ENCODE measurements at places on chromosomes 7 and 10.
A peak's percentile ranks its signal among the peaks of the same experiment; 100 is the strongest.

DNA sequence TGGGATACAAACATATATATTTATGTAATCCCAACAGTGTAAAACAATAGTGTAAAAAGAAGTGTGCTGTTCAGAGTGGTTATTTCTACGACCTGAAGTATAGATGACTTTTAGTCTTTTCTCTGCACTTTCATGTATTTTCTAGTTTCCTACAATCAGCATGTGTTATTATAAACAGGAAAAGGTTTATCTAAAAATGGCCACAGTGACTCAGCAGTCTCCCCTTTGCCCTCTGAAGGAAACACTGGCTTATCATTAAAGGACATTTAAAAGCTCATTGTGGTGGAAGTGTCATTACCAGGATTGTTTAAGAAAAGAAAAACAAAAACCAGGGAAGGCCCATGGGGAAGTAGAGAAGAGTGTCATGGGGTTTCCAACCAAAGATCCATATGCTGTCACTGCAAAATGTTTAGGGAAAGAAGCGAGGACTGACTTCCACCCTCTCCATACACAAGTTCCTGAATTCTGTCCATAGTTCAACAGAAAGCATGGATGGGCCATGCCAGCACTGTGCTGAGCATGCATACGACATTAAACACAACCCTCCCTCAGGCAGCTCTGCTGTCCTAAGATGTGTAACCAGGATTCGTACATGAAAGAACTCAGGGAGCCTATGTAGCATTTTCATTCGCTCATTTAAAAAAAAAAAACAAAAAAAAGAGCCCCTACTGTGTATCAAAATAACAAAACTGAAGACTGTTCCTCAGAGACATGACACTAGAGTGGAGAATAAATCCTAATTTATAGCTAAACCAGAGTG is 10.2 kb downstream of the CYREN start:
- DNase-seq, result no peak

DNA sequence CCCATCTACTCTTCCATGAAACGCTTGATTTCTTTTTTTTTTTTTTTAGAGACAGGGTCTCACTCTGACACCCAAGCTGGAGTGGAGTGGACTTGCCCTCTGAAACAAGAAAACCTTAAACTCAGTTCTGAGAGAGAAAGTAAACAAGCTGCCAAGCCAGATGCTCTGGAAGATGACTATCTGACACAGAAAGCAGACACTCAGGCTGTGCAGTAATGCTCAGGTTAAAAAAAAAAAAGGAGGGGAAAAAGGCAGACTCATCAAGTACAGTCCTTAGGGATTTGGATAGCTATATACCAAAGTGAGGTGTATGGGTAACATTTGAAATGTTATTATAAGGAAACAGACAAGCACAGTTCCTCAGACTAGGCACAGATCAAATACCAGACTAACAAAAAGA is 80.5 kb downstream of the IDE start:
- no peak for DNase-seq

DNA sequence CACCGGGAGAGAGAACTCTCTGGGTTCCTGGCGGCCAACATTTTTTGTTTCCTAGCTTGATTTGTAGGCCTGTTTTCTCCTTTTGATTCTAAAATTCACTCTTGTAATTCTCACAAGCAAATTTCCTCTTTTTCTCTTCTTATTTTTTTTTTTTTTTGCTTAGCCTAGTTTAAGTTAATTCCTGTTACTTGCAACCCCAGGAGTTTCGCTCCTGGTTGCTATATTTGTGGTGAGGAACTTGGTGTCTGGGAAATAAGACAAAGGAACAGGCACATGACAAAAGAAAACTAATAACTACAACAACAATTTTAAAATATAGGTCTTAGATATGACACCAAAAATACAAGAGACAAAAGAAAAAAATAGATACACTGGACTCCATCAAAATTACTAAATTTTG is 6.7 kb downstream of the AOAH start:
- DNase-seq, result no peak

DNA sequence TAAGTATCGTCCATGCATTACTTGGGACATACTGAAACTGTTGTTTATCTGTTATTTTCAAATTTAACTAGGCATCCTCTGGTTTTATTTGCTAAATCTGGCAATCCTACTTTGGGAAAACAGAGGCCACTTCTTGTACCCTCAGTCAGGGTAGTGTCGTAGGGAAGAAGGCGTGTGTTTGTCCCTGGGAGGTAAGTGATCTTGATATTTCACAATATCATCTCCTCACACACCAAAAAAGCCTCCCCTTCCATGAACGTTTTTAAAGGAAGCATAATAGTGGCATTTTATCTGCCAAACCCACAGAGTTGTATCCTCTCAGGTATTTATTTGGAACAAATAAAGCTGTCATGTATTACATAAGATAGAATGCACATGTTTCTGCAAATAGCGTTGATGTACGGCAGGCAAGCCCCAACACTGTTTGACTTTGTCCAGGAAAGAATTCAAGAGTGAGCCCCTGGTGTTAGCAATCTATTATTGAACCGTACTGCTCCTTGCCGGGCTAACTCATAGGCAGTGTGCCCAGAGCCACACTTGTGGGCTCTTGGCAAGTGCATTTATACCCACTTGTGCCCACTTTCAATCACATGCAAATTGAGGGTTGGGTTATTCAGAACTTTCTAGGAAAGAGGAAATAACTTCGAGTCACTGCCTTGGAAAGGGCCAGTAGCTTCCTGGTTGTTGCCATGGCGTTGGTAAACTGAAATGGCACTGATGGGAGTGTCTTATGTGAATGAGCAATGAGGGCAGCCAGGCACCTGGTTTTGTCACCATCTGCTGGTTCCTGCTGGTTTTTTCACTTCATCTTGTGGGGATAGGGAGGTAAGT is 266.0 kb downstream of the USP6NL start:
- DNase-seq, result peak; percentile 36

GRCh38 chr7:55053651-55054571 is 35.1 kb downstream of the EGFR start:
- no peak for DNase-seq

GRCh38 chr7:143882020-143882603 is 19.9 kb downstream of the TCAF1 start:
- peak; percentile 45 for DNase-seq

GRCh38 chr7:35334506-35334905 is 80.6 kb upstream of the TBX20 start:
- no peak for DNase-seq

- DNase-seq, result no peak
Measured at GRCh38 chr7:5193880-5194279, 3.8 kb downstream of the WIPI2 start.

DNA sequence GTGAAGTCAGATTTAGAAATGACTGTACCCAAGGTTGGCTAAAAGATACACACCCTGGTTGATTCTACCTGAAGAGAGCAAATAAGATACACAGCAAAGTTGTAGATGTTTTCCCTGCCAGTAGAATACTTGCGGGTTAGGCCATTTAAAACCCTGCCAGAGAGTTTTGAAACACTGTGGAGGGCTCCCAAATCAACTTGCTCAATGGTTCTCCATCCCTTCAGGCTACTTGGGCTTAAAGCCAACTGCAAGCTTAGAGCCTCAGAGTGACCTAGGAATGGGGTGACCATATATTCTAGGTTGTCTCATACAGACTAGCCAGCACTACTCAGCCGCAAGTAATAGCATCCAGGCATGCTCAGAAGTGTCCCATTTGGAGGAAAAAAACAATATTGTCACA is 10.0 kb downstream of the CAV1 start:
- no peak for DNase-seq

DNA sequence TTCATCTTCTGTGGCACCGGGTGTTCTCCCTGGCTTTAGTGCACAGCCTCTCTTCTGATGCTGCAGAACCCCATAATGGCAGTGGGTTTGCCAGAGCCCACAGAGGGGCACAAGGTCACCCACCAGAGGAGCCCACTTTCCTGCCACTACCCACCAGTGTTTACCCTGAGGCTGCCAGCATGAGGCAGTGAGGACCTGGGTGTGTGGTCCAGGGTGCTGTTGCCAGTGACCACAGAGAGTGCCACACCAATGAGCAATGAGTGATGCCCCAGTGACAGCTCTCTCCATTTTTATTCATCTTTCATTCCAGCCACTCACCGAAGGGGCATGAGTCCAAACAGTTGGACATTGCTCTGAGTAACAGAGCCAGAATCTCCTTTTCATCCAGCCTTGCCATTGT is 34.8 kb downstream of the MTURN start:
- no peak for DNase-seq

GRCh38 chr10:24901686-24902399 is 50.6 kb downstream of the PRTFDC1 start:
- peak; percentile 78 for DNase-seq
